NCI-H510A (cell line): ENCODE measurements at places on chromosomes 2 and 18.

GRCh38 chr2:150327564-150328489 lies 159.6 kb downstream of the RND3 start:
- no peak for DNase-seq

GRCh38 chr18:36108196-36108595 lies 20.9 kb downstream of the SLC39A6 start:
- DNase-seq = no peak

- no peak for DNase-seq
Measured at GRCh38 chr2:60735496-60736250, 20.4 kb upstream of the PAPOLG start.

- no peak for DNase-seq
Measured at GRCh38 chr2:82391386-82391785, 2067.7 kb downstream of the SUCLG1 start.

DNA sequence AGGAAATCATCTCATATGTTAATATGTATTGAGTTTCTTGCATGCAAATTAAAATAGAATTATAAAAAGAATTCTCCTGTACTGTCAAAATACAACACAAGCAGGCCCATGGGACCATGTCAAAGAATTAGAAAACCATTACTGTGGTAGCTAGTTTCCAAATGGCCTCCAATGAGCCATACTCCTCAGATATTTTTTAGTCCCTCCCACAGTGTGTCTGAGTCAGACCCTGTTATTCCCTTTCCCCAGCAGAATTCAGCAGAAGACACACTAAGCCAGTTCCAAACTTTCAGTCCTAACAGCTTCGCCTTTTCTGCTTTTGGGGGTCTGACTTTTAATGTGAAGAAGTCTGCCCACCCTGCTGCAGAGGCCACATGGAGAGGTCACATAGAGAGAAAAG lies 86.7 kb downstream of the FIGN start:
- no peak for DNase-seq
